ENCODE measurements at places on chromosomes 2 and 18.

- DNase-seq: no peak
Measured at GRCh38 chr2:159225025-159226016, 61.2 kb downstream of the WDSUB1 start.

DNA sequence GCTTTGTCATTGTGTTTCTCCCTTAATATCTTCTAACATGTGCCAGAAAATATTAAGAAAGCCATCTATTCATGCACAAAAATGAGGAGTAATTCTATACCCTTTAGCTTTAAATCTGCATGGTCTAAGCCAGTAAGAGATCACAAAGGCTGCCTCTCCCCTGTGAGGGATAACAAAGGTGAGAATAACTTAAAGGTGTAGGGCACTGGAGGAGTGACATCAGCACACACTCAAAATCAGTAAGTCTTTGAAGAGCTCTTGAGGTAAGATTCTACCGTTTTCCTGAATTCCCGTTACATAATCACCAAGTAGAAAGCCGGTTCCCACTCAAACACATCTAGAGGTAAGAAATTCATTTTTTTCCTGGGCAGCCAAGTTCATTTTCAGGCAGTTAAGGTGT, 123.9 kb upstream of the SULT1C3 start:
- no peak for DNase-seq

DNA sequence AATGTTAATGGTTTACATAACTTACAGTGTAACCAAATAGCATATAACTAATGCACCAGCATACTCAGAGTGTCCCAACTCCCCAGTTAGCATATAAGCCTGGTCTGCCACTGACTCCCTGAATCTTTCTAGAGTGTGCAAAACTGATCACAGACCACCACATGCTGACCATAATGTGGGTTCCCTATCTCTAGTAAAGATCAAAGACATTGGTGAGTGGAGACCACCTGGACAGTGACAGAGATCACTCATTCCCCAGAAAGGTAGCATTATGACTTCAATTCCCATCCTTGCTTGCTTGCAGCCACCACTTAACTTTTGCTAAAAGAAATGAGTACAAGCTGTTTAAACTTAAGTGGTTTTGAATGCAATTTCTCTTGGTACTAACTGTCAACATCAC, 39.0 kb downstream of the KANSL1L start:
- DNase-seq: no peak

DNA sequence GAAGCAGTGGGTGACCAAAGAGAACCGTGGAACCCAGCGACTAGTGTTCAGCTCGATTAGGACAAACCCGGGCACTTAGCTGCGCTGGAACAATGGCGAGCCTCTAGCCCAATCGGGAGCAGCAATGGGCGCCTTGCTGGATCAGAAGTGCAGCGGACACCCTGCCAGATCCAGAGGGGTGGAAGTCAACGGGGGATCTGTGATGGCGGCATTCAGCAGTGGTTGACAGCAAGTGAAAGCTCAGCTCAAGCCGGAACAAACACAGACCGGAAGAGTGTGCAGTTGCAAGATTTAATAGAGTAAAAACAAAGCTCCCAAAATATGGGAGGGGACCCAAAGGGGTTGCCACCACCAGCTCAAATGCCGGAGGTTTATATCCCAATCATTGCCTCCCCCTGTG, 478.7 kb upstream of the REG3G start:
- DNase-seq: no peak

- no peak for DNase-seq
Measured at GRCh38 chr2:197211881-197212342, 98.7 kb downstream of the ANKRD44 start.

- DNase-seq: no peak
Measured at GRCh38 chr2:146697307-146697706, 1147.5 kb upstream of the ACVR2A start.

GRCh38 chr2:148955798-148956197, 80.8 kb downstream of the KIF5C start:
- no peak for DNase-seq

DNA sequence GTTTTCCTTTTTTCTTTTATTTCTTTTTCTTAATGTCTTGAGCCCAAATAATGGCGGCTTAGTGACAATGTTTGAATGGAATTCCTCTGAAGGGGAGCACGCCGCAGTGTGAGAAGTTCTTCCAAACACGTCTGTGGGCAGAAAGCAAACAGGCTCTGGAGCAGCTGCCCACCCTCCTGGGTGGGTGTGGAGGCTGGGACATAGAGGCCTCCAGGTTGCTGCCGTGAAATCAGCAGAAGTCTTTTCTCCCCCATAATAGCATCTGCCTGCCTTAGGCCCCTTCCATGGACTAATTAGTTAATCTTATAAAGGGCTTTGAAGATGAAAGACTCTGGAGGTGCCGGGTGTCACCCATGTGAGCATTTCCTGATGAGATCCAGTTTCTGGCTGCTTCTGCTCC, 213.9 kb downstream of the SH3RF3 start:
- DNase-seq: no peak

DNA sequence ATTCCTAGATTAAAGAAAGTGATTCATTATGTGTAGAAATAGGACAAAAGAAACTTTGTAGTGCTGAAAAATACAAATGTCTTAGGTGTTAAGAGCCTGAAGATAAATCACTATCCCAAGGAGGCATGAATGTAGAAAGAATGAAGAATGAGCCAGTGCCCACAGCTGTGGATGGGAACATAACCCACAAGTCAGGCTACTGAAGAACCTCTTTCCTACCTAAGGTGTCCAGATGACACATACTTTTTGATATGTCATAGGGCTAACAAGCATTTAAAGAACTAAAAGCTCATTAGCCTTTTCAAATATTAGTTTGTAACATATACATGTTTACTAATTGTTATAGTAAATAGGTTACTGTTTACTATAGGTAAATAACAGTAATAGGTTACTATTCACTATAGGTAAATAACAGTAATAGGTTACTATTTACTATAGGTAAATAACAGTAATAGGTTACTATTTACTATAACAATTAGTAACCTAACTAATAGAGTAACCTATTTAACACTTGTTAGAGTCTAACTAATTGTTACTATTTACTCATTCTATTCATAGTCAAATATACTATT, 275.0 kb upstream of the KYNU start:
- DNase-seq: no peak

DNA sequence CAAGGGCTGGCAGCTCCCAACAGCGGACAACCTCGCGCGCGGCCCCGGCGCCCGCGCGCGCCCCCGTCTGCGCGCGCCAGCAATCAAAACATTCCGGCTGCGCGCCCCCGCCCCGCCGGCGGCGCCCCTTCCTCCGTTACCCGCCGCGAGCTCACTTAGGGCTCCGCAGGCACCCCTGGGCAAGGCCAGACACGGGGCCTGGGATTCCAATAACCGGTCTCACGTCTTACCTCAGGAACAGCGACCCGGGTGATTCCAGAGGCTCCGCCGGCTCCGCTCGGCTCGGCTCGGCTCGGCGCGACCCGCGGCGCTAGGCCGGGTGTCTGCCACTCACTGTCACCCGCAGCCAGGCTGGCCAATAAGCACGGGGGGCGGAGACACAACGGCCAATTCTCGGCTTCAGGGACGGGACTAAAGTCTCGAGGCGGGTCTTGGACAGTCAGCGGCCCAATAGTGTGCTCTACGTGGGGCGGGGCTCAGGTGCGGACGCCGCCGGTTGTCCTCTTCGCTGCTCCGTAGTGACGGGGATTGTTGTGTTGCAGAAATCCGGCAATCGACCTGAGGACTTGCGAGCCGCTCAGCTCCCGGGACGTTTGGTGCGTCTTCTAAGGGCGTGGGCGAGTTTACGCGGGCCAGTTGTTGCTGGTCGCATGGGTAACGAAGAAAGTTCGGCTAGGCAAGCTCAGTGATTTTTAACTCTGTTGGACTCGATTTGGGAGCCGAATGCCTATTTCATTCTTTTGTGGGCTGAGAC, at the start of the genes ANKZF1 and ATG9A:
Gene ANKZF1, plus strand, starts transcription at position 502 of the 754 bp plus-strand sequence. CDS start 452 bp downstream, outside the sequence.
Gene ATG9A, minus strand, starts transcription at position 332 of the 754 bp plus-strand sequence. CDS start 1,612 bp downstream, outside the sequence.
- peak; percentile 99 for DNase-seq

- no peak for DNase-seq
Measured at GRCh38 chr2:181308766-181309515, 148.2 kb upstream of the ITGA4 start.

- no peak for DNase-seq
Measured at GRCh38 chr2:15145046-15145817, 415.9 kb downstream of the NBAS start.

DNA sequence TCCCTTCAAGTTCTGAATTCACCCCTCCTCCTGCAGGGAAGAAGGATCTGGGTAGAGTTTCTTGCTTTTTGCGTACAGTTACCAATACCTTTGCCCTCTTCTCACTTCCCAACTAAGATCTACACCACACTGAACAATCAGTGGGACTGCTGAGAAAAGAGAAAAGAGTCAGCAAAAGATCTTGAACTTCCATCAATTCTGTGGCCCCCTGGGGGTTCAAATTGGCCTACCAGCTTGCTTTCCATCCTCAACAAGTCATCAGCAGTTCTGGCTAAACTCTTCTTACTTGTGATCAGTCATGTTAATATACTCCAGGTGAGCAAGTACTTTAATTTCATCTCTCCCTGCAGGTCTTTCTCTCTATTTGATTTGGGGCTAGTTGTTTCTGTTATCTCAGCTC, 739.3 kb upstream of the LRRTM4 start:
- DNase-seq: no peak

DNA sequence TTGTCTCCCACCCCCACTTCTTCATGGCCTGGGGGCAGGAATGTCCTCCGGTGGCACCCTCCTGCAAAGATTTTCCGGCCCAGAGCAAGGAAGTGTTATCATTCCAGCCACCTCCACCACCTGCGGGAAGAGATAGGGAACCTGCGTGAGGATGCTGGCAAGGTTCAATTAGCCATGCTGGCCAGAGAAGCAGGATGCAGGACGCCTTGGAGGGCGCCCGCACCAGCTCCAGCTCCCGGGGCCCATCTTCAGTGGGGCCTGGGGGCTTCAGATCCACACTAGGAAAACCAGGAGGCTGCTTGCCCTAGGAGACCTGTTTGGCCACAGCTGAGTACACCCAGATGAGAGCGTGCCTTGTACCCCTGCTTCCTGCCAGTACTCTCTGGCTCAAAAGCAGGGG, 113.7 kb downstream of the CLIP4 start:
- DNase-seq: no peak

- DNase-seq: no peak
Measured at GRCh38 chr2:216491793-216492596, 6.6 kb upstream of the RPL37A start.

DNA sequence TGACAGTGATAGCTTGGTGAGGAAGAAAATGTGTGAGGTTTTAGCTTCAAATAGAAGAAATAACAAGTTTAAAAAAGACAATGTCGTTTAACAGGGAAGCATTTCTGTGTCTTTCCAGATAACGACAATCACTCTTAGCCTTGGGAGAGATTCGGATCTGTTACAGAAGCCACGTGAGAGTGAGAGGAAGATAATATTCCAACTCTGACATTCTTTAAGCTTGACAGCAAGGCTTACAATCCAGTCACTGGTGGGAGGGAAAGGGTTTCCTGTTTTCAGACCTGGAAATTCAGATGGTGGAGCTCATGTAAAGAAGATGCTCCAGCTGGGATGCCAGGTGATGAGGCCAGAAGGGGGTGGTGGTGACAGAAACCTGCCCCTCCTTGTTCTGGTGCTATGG, 30.8 kb downstream of the FBXO48 start:
- no peak for DNase-seq

GRCh38 chr18:2087877-2088673, 483.2 kb downstream of the METTL4 start:
- no peak for DNase-seq

DNA sequence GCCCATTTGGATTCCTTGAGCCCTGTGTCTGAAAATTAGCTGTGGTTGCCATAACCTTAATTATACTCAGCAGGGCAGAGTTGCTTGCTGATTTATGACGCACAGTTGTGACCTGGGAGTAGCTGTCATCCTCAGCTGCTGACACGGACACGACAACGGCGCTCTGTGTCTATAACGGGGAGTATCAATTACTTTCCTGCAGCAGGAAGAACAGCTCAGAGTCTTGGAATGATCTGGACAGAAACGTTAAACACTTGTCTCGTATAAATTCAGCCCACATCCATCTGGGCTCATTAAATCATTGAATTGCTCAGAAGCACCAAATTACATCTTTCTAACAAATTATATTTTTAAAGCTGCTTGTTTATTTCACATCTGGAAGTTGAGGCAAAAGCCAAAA, 116.3 kb downstream of the SEPTIN10 start:
- DNase-seq: no peak

DNA sequence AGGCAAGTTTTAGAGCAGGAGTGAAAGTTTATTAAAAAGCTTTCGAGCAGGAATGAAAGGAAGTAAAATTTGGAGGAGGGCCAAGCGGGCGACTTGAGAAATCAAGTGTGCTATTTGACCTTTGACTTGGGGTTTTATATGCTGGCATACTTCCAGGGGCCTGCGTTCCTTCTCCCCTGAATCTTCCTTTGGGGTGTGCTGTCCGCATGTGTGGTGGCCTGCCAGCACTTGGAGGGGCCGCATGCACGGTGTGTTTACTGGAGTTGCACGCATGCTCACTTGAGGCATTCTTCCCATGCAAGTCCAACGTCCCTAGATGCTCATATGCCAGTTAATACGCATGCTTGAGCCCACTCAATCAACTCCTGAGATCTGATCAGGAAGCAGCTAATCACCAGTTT, 78.3 kb upstream of the MAP4K4 start:
- peak; percentile 22 for DNase-seq

DNA sequence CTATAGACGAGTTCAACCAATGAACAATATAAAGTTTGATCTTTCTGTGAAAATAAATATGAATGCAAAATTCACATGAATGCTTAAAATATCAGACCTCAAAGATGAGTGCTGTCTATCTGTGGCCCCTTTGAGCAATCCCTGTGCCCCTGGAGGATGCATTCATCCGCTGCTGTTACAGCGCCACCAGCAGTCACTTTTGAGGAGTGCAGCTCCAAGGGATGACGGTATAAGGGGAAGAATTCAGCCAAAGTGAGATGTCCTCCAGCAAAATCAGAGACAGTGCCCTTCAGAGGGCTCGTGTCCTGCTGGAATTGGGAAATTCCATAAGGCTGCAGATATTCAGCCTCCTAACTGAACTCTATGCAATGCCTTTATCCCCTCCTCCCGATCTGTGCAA, 12.0 kb upstream of the CHRNA1 start:
- no peak for DNase-seq

DNA sequence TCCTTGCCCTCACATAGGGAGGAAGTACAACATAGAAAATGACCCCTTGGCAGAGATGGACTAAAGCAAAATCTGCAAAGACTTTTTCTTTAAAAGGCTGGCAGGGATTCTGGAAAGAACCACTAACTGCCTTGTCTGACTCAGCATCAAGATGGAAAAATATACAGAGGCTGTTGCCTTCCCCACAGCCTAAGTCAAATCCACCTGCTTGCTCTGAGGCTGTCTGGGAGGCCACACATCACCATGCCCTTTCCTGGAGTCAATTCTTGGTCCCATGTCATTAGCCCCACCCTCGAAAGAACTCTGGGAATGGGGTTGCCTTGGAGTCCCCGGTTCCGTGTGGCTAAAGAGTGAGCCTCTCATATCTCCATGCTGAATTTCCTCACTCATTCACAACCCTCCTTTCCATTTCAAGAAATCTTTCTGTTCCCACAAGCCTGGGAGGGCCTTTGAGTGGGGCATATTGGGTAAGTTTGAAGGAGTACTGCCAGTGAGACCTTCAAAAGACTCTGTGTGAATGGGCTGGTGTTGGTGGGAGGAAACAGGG, 39.4 kb downstream of the BMP10 start:
- no peak for DNase-seq

- DNase-seq: no peak
Measured at GRCh38 chr2:121118951-121119350, 166.1 kb downstream of the TFCP2L1 start.

Measured in left colon (tissue), 2 donors.